ENCODE measurements at places on chromosomes 6 and 20. TPM values are rescaled to one million over a fixed set of nuclear protein-coding genes. Genes with fewer than 3 reads are reported as not detected.
A peak's percentile ranks its signal among the peaks of the same experiment; 100 is the strongest.

Gene DUSP15
- polyA plus RNA-seq, result not detected

Gene PRDM13
- polyA plus RNA-seq, result not detected

GRCh38 chr20:3563548-3564177 lies 92.8 kb downstream of the ATRN start:
- peak; percentile 3 for DNase-seq

GRCh38 chr6:169215201-169215681 lies 38.4 kb downstream of the THBS2 start:
- DNase-seq, result no peak

- DNase-seq, result no peak
These were observed 6.9 kb downstream of the GLYATL3 start for GRCh38 chr6:49506569-49507111.

- no peak for DNase-seq
These were observed 158.1 kb upstream of the ZNF217 start for GRCh38 chr20:53751620-53752318.

DNA sequence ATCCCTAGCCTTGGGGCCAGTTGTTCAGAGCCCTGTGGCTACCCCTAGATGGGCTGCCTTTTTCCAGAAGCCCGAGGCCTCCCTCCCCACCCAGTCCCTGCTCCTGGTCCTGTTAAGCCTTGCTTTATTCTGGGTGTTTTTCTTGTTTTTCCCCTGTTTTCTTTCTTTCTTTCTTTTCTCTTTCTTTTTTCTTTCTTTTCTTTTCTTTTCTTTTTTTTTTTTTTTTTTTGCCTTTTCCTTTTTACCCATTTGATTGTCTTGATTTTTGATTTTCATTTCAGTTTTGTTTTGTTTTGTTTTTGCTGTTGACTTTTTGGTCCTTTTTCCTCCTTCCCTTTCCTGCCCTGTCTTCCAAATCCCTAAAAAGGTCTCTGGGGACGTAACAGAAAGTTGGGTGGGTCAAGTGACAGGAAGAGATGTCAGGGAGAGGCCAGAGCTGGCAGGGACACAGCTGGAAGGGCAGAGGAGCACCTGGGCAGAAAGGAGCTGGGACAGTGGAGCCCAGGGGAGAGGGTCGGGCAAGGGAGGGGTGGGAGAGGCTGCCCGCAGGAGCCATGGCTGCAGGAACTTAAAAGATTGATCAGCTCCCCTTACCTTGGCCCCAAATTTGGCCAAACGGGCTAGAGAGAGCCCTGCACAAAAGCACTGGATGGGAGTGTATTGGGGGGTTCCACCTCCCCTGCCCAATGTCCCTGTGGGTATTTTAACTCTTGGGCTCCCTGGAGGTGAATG lies 27.6 kb downstream of the MYH7B start:
- DNase-seq, result no peak

DNA sequence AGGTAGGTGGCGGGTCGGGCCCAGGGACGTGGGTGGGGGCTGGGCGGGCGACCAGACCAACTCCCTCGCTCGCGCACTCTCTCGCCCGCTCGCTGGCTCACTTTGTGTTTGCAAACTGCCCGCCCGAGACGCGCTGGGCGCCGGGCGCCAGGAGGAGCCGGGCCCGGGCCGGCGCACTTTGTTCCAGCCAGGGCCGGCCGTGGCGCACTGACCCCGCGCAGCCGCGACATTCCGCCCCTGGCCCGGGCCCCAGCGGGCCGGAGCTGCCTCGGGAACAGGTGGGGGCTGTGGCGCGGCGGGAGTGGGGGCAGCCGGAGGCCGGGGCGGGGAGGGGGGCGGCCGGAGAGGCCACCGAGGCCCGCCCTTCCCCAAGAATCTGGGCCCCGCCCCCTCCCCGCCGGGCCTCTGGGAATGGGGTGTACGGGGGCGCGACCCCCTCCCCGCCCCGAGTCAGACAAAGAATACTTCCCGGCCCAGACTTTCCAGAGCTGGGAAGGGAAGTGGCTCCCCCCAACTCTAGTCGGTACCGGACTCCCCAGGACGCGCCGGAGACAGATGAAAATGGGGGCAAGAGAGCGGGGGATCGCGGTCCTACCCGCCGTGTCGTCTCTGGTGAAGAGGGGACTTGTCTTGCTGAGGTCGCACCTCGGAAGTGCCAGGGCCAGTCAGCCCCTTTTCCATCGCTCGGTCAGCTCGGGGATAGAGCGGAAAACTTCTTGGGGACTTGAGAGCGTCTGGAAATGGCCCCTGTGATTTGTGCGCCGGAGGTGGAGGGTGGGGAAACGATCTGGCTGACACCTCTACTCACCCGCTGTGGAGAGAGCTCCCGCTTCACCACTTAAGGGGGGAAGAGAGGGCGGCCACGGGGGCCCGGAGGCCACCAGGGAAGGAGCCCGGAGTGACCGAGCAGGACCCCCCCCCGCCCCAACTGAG lies 951 bp downstream of the FOXP4 start:
- DNase-seq, result peak; percentile 19

All from naive B cell (primary cell).